SJSA1 (cell line): ENCODE measurements at places on chromosomes 5 and 9. TPM values are rescaled to one million over a fixed set of nuclear protein-coding genes. Genes with fewer than 3 reads are reported as not detected.

- DNase-seq = no peak
- H3K36me3 ChIP-seq = no peaks in the 10 kb centered on the region
- no peak overlapping the region for H3K4me3 ChIP-seq
- no peaks in the 10 kb centered on the region for H3K27me3 ChIP-seq
- H3K27ac ChIP-seq = no peak overlapping the region
- H3K4me1 ChIP-seq = no peaks in the 10 kb centered on the region; the same call in 1 of the 2 replicates
These were observed 138.0 kb upstream of the FSTL4 start for GRCh38 chr5:133750356-133750755.

GRCh38 chr9:114317665-114318357, 5.1 kb upstream of the ORM1 start:
- H3K27ac ChIP-seq = no peak overlapping the region
- peak; percentile 8 for DNase-seq
- no peak overlapping the region for H3K4me3 ChIP-seq
- H3K4me1 ChIP-seq = peaks cover 20% of the 10 kb centered on the region
- no peaks in the 10 kb centered on the region for H3K36me3 ChIP-seq

- no peak overlapping the region for H3K27ac ChIP-seq
- H3K4me1 ChIP-seq = no peaks in the 10 kb centered on the region; the same call in 1 of the 2 replicates
- no peaks in the 10 kb centered on the region for H3K27me3 ChIP-seq
- DNase-seq = no peak
- H3K36me3 ChIP-seq = no peaks in the 10 kb centered on the region
- no peak overlapping the region for H3K4me3 ChIP-seq
These were observed 20.2 kb downstream of the IGIP start for GRCh38 chr5:140145818-140146522.

- H3K4me1 ChIP-seq = no peaks in the 10 kb centered on the region
- no peak overlapping the region for H3K4me3 ChIP-seq
- H3K27ac ChIP-seq = no peak overlapping the region
- H3K27me3 ChIP-seq = peaks cover 4% of the 10 kb centered on the region; the same call in 1 of the 2 replicates
- H3K36me3 ChIP-seq = no peaks in the 10 kb centered on the region
These were observed 110.8 kb downstream of the LHX2 start for GRCh38 chr9:124122321-124122720.

The ADAMTS6 gene
- 3.5 and 4.1 TPM in 2 replicates for total RNA-seq

The OTULINL gene
- 0.58 and 1.4 TPM in 2 replicates for total RNA-seq

The CTSV gene
- 0.05 TPM in 1 of 2 replicates, not detected in the other for total RNA-seq

The FBXO10 gene
- total RNA-seq = 3.6 and 5.1 TPM in 2 replicates
